ENCODE measurements at places on chromosomes 3 and 15.

- no peak for DNase-seq
Observed at GRCh38 chr3:158312560-158313141, 202.8 kb downstream of the RSRC1 start.

DNA sequence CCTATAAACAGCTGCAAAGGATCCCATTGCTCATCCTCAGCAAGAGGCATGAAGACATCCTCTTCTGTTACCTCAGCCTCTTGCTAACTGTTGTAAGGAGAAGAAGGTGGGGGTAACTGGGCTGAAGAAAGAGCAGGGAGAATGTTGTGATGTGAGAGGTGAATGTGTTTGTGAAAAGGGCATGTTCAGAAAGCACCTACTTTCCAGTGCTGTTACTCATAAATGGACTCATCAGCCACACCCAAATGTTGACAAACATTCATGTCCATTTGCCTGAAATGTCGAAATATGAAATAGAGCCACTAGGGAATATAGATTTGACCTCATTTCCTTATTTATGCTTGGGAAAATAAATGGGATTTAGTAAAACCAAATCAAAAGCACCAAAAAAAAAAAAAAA is 12.6 kb downstream of the SLC24A1 start:
- DNase-seq = no peak

DNA sequence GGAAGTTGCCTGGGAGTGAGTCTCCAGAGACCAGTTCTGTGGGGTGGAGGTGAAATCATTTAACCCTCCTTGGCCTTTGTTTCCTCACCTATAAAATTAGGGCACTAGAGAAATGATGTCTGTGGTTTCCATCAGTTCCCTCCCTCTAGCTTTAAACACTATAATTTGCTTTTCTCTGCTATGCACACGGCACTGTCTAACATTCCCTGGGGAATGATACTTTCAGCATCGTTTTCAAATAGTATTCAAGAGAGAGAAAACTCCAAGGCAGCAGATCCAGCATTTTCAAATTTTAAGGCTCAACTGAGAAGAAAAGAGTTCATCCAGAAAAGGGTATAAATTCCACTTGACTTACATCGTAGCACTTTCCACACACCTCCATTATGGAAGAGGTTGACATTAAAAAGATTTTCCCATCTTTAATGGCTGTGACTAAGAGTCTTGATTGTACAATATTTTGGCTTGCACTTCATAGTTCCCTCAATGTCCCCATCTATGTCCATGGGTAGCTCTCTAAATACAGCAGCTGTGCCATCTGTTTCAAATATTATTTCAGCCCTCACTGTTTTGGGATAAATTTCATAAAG is 137.7 kb upstream of the ZPLD1 start:
- no peak for DNase-seq

DNA sequence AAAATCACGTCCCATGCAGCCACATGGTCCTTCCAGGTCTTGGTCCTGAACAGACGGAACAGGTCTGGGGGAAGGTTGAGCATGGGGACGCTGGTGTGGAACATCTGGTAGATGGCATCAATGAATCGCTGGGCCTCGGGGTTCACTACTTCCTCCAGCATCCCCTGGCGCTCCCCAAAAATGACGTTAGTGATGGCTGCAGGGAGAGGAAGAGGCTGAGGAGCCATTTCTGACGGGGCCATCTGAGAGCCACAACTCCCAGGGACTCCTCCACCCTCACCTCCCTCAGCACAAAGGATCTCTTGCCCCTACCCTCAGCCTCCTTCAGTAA is 23.7 kb downstream of the CYP11A1 start:
- no peak for DNase-seq

DNA sequence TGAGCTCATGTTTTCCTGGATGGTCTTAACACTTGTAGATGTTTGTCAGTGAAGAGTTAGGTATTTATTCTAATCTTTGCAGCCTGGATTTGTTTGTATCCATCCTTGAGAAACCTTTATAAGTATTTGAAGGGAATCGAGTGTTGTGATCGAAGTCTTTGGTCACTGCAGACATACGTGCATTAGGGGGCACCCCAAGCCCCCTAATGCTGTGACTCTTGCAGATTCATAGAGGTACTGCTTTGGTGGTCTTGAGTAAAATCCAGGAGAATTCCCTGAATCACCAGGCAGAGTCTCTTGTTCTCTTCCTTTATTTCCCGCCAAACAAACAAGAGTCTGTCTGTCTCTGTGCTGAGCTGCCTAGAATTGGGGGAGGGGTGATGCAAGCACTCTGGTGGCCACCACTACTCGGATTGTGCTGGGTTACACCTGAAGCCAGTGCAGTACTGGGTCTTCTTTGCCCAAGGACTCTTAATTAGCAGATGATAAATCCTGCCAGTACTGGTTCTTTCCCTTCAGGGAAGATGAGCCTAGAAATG is 170.5 kb upstream of the POU1F1 start:
- no peak for DNase-seq

DNA sequence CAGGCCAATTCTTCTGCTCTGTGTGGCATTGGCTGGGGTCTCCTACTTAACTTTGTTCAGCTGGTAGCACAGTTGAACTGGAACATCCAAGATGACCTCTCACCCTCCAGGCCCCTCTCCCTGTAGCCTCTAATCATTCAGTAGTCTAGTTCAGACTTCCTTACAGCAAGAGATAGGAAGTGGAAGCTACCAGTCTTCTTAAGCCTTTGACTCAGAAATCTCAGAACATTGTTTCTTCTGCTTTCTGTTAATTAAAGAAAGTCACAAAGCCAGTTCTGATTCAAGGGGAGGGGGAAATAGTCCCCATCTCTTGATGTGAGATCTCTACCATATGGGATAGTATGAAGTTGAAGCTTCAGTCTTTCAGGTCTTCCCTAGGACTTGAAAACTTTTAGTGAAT is 18.8 kb upstream of the SACM1L start:
- DNase-seq = no peak

All from OCI-LY7 (cell line).